ENCODE measurements at places on chromosomes 2 and 18.

- DNase-seq = peak; percentile 77
Measured at GRCh38 chr2:156687715-156688114, 251.5 kb downstream of the GPD2 start.

GRCh38 chr2:64354857-64355680 is 98.9 kb upstream of the LGALSL start:
- DNase-seq = peak; percentile 89

- peak; percentile 26 for DNase-seq
Measured at GRCh38 chr18:75358928-75359327, 68.6 kb downstream of the SMIM21 start.

DNA sequence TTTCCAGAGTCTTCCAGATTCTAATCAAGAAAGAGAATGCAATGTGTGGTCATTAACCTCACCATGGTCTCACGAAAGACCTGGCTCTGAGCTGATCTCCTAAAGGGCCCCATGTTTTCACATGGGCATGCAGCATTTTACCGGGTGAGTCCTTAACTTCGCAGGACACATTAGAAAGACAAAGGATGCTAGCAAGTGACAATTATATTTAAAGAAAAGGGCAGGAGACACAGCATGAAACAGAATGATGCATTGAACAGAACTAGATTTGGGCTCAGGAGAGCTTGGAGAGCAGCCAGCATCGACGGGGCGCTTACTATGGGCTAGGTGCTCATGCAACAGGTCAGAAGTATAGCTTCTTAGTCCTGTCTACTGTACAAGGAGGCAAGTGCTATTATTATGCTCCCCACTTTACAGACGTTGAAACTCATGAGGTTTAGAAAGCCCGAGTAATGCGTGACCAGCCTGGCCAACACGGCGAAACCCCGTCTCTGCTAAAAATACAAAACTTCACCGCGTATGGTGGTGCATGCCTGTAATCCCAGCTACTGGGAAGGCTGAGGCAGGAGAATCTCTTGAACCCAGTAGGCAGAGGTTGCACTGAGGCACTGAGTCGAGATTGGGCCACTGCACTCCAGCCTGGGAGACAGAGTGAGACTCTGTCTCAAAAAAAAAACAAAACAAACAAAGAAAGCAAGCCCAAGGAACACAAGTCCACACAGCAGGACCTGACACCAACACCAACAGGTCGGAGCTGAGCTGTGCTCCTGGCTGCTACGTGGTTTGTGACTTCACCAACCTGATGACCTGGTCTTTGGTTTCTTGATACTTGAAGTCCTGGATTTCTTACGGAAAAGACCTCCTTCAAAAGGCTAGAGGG is 16.1 kb downstream of the MBP start:
- DNase-seq = no peak

DNA sequence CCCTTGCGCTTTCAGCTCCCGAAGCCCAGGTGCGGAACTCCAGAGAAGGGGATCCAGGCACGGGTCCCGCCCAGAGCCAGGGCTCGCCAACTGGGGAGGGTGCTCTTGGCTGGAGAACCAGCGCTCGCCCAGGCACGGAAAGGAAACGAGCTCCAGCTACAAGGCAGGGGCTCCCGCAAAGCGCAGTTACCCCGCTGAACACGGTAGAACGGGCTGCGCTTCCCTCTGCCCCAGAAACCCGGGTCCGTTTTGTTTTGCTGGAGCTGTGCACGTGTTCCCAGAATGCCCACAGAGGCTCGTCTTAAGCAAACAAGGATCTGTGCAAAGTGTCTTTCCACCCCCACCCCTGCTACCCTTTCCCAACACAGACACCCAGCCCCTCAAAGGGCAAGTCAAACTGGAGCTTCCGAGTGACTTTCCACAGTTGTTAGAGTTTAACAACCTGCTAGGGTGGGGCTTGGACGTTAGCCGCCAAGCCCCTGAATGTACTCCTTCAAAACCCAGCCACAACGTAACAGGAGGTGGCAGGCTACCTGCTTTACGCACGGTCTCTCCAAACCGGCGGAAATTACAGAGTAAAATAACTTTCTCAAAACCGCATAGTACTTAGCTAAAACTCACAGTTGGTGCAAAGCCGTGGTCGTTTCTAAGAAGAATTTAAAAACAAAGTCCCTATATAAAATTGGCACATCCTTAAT is 775 bp downstream of the RNF125 start:
- DNase-seq = peak; percentile 35
